Spleen (tissue), 13 donors: ENCODE measurements at places on chromosomes 1 and 21.

- DNase-seq: peak; percentile 76
Observed at GRCh38 chr1:1665815-1666251, 7.0 kb upstream of the CDK11B start.

GRCh38 chr1:118535901-118536300, 350.9 kb upstream of the SPAG17 start:
- no peak for DNase-seq

DNA sequence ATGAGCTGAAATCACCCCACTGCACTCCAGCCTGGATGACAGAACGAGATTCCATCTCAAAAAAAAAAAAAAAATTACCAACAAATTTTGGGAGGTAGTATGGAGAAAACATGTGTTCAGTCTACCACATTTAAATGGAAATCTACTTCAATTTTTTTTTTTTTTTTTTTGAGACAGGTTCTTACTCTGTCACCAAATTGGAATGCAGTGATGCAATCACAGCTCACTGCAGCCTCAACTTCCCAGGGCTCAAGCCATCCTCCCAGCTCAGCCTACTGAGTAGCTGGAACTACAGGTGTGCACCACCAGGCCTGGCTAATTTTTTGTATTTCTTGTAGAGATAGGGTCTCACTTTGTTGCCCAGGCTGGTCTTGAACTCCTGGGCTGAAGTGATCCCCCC, 82.1 kb downstream of the GFI1 start:
- no peak for DNase-seq

DNA sequence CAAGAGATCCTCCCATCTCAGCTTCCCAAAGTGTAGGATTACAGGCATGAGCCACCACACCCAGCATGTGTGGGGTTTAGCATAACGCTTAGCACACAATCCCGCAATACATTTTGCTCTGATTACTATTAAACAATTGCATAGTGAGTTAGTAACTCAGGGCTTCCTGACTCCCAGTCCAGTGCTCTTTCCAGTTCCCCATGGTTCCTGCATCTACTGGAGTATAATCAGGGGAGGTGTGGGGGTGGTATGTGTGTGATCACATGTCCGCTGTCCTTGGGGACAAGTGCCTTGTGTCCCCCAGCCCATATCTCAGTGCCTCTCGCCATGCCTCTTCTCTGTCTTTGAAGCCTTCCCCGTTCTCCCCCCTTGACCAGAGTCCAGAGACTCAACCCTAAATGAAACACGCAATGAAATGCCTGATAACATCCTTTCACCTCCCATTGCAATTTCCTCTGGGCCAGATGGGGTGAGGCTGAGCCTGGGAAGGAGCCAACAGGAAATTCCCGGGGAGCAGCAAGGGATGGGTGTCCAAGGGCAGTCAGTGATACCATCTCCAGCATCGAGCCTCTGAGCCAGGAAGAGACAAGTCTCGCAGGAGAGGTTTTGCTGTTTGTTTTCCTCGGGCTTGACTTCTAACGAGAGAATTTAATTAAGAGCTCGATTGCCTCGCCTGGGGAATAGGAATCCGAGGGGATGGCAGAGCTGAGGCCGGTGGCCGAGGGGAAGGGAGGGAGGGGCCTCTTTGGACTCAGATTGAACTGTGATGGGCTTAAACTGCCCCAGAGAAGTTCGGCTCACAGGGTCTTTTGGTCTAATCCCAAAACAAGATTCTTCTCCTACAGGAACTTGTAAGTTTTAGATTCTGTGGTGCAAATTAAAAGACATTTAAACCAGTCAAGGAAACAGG, 7.7 kb upstream of the HTR1D start:
- DNase-seq: no peak

DNA sequence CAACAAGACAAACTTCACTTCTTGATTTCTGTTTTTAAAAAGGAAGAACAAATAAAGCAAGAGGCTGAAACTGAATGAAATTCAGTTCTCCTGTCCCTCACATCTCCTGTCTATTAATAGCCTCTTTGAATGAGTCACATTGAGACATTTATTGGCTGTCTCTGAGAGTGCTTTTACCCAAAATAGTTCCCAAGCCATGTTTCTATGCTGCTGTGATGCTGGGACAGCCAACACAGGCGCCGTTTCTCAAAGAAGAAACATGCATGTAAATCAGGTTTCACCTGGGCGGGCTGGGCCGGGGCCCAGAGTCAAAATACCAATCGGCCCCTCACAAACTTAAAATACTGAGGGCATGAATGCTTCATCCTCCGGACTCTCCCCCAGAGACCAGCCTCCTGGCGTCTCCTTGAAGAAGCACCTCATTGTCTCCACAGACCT, 105.2 kb downstream of the EDEM3 start:
- DNase-seq: no peak

DNA sequence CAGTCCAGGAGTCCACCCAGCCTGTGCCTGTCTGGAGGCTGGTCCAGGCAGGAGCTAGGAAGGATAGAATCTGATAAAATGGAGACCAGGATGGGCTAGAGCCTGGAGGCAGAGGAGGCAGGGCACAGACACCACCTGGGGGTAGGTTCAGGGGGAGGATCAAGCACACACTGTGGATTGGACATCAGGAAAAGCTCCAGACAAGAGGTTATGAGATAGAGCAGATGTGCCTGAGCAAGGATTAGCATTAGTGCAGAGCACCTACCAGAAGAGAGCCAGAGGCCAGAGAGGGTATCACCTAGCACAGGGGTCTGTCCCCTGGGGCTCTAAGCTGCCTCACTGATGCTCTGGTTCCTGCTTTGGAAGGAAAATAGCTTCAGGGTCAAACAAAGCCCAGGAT, 216.7 kb upstream of the ZC3H12A start:
- no peak for DNase-seq

- no peak for DNase-seq
Observed at GRCh38 chr1:5914676-5915365, 77.4 kb downstream of the NPHP4 start.

- no peak for DNase-seq
Observed at GRCh38 chr1:116075990-116076389, 35.2 kb upstream of the MAB21L3 start.

DNA sequence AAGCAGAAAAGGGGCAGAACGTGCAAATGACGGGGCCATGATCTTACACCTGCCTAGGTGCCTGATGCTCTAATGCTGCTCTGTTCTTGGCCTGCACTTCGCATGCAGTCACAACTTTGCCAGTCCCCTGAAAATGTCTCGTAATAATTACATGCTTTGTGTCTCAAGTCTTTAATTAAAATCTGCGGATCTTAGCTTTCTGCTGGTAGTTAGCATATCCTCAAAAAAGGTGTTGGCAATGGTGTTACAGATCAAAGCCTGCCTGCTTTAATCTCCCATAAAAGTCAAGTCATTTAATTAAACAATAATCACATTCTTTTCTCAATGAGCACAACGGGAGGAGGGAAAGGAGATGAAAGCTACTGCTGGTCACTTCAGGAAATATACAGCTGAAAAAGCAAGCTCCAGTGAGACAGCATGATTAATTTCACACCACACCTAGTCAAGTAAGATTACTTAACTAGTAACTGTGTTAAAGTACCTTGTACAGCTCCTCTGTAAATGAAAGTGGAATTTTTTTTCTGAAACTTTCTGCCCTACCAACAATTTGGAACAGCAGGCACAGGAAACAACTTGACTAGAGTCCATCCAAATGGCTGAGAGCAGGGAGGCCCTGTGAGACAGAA, 45.8 kb downstream of the STX6 start:
- no peak for DNase-seq

GRCh38 chr1:112172294-112172882, 182.9 kb upstream of the KCND3 start:
- DNase-seq: no peak

DNA sequence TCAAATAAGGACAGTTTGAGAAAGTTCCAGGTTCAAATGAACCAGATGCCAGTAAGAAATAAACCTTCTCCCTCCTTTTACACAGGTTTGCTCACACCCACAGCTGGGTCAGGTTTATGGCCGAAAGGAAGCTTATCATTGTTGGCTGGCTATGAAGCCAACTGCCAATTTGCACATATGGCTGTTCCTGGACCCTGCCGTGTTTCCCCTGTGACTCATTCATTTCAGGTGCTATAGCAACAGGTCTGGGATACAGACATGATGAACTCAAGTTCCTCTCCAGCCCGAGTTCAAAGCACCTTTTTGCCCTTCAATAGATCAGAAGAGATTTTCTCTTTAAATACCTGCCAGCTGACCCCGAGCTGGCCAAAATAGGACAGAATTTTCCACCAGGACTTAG, 134.4 kb upstream of the SMYD2 start:
- DNase-seq: no peak

DNA sequence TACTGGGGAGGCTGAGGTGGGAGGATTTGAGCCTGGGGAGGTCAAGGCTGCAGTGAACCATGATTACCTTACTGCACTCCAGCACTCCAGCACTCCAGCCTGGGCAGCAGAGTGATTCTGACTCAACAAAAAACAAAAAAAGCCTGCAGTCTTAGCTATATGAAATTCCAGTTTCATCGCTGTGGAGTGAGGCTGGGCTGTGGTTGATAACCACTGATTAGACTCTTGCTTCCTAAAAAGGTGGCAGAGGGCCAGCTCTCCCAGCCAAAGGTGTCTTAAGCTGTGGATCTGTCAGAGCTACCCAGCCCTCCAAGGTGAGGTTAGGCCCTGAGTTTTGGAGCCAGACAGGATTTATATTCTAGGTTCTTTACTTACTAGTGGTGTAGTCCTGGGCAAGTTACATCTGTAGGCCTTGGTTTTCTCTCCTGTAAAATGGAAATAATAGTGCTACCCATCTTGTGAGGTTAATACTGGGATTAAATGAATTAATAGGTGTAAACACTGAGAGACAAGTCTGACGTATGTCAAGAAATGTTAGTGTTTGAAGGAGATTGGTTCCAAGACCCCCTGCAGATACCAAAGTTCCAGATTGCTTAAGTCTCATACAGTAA, 35.9 kb downstream of the TMCC2 start:
- DNase-seq: no peak

DNA sequence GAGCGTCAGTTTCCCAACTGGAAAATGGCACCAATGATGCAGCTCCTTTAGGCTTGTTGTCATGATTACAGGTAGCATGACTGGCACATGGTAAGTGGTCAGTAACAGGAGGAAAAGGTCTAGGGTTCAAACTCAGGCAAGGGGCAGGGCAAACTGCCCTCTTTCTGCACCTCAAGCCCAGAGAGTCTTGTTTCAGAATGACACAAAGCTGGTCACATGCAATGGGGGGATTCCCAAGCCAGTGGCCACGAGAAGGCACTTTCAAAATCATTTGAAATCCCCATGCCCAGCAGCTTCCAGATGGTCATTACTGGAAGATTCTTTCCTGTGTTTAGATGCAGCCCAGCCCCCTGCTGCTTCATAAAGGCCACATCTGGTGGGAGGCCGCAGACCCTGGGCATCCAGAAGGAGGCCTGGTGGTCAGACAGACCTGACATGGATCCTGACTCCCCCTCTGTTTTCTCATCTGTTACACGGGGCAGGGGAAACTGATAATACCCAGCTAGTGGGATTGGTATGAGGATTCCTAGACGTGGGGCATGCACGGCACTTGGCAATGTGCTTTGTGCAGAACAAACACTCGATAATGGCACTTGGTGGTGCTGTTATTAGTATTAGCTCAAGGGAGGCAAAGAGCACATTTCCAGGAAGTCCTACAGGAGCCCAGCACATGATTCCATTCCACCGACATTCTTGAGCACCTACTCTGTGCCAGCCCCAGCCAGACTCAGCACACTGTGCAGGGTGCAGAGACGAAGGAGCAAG, 6.9 kb upstream of the PLA2G2D start:
- DNase-seq: no peak

GRCh38 chr1:931380-932172, 7.9 kb downstream of the SAMD11 start:
- no peak for DNase-seq

- peak; percentile 90 for DNase-seq
Observed at GRCh38 chr1:155003766-155004351, 1.3 kb downstream of the ZBTB7B start.
